ENCODE measurements at places on chromosomes 5 and 9. TPM values are rescaled to one million over a fixed set of nuclear protein-coding genes. Genes with fewer than 3 reads are reported as not detected.

DNA sequence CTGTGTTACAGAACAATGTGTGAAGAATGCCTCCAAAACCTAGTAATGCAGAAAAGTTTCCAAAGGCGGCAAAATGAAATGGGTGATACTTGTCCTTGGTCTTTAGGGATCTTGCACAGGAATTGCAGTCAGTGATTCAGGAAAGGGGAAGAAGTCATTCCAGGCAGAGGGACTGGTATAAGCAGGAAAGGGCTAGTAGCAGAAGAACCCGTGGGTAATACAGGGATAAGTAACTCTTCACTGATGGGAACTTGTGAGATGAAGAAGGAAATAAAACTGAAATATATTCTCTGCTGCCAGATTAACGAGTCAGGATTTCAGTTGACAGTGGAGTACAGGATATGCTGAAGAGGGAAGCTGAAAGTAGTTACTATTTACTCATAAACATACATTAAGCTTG lies 1.2 kb downstream of the SRFBP1 start:
- no peaks in the 10 kb centered on the region for H3K36me3 ChIP-seq
- peaks cover 1% of the 10 kb centered on the region for H3K27me3 ChIP-seq
- H3K4me1 ChIP-seq, result peaks cover 9% of the 10 kb centered on the region

DNA sequence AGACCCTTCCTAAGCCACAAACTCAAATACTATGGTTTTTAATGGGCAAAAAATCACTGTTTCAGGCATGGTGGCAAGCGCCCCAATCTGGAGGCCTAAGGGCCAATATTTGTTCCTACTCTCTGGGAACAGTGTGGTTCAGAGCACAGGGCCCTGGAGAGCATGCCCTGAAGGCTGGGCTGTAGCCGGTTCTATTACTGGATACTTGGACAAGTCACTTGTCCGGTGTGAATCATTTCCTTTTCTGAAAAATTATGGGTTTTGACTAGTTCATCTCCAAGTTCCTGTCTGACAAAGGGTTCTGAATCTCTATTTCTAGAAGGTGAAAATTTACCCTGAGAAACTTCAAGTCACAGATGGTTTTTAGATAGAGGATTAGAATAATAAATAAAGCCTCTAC lies 75.0 kb downstream of the OTULIN start:
- H3K27ac ChIP-seq, result no peak overlapping the region
- H3K4me3 ChIP-seq, result no peak overlapping the region
- H3K4me1 ChIP-seq, result no peaks in the 10 kb centered on the region
- H3K36me3 ChIP-seq, result peaks cover 27% of the 10 kb centered on the region
- H3K27me3 ChIP-seq, result no peaks in the 10 kb centered on the region
- DNase-seq, result no peak

- no peak overlapping the region for H3K27ac ChIP-seq
- no peaks in the 10 kb centered on the region for H3K36me3 ChIP-seq
- H3K4me1 ChIP-seq, result peaks cover 5% of the 10 kb centered on the region
- H3K4me3 ChIP-seq, result no peak overlapping the region
Measured at GRCh38 chr5:76801159-76801802, 17.5 kb upstream of the F2RL1 start.

- DNase-seq, result no peak
- peaks cover 6% of the 10 kb centered on the region for H3K4me1 ChIP-seq
- no peaks in the 10 kb centered on the region for H3K27me3 ChIP-seq
- peaks cover 86% of the 10 kb centered on the region for H3K36me3 ChIP-seq
- no peak overlapping the region for H3K27ac ChIP-seq
Measured at GRCh38 chr9:104836767-104837166, 72.8 kb downstream of the NIPSNAP3B start.

DNA sequence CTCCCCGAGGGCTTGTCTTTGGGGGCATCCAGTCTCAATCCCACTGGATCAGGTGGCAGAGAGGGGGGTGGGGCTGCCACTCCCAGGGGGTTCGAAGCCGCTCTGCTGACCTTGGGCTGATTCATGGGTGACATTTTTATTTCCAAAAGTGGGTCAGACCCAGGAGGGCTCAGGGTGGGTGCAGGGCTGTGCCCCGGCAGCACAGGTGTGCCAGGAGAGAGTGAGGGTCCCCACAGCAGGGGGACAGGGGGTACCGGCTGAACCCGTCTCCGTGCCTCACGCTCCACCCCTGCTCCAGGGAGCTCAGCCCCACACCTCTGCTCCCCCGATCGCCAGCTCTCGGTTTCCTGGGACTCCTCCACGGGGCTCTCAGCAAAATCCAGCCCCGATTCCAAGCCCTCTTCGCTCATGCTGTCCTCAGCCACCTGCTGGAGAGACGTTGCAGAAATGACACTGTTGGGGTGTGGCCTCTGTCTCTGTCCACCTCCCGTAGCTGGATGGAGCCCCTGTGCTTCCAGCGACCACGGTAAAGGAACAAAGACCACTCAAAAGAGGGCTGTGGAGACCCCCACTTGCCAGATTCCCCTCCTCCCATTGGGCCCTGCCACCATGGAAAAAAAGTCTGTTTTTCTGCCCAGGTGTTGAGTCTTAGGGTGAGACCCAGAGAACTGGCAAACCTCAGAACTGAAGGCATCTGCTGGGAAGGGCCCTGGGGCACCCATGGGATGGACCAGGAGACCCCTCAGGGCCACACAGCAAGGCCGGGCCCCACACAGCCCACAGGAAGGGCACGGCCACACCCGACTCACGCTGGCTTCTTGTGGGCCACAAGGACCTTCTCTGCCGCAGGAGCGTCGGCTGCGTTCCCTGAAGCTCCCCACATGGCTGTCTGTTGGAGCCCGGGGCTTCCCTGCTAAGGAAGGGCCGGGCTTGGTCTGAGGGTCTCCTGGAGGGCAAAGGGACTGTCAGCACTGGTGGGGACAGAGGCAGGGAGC lies 10.6 kb upstream of the QSOX2 start:
- H3K27ac ChIP-seq, result no peak overlapping the region
- H3K36me3 ChIP-seq, result no peaks in the 10 kb centered on the region
- H3K4me1 ChIP-seq, result no peaks in the 10 kb centered on the region
- H3K27me3 ChIP-seq, result peaks cover 59% of the 10 kb centered on the region
- H3K4me3 ChIP-seq, result no peak overlapping the region

DNA sequence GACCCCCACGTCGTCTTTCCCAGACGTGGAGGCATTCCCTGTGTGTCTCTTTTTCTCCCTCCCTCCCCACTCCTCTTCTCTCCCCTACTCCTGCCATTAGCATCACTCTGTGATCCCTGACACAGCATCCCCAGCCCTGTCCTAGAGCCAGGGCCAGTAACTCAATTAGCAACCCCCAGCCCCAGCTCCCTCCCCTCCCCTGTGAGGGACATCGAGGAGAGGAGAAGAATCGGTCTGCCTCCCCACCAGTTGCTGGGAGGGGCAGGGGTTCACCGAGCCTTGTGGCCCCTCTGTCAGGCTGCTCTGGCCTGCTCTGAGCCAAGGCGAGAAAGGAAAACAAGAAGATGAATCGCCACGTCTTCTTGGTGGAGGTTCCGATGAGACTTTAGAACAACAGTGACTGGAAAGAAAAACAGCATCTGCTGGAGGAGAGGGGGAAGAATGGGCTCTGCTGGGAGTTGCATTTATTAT lies 123.1 kb downstream of the PAPPA start:
- H3K36me3 ChIP-seq, result no peaks in the 10 kb centered on the region
- H3K27me3 ChIP-seq, result no peaks in the 10 kb centered on the region
- no peak overlapping the region for H3K4me3 ChIP-seq
- H3K4me1 ChIP-seq, result no peaks in the 10 kb centered on the region
- DNase-seq, result no peak

GRCh38 chr9:95620314-95620713 lies 103.5 kb upstream of the PTCH1 start:
- no peaks in the 10 kb centered on the region for H3K27me3 ChIP-seq
- H3K4me3 ChIP-seq, result no peak overlapping the region
- DNase-seq, result no peak
- H3K27ac ChIP-seq, result no peak overlapping the region

- H3K36me3 ChIP-seq, result no peaks in the 10 kb centered on the region
- no peaks in the 10 kb centered on the region for H3K4me1 ChIP-seq
- no peak overlapping the region for H3K4me3 ChIP-seq
- no peak for DNase-seq
- H3K27me3 ChIP-seq, result no peaks in the 10 kb centered on the region
- H3K27ac ChIP-seq, result no peak overlapping the region
Measured at GRCh38 chr5:168064933-168065622, 226.4 kb upstream of the WWC1 start.

- H3K27ac ChIP-seq, result no peak overlapping the region
- no peaks in the 10 kb centered on the region for H3K4me1 ChIP-seq
- H3K36me3 ChIP-seq, result no peaks in the 10 kb centered on the region
- no peak overlapping the region for H3K4me3 ChIP-seq
Measured at GRCh38 chr5:16345454-16345853, 120.1 kb downstream of the ZNF622 start.

The CBY3 gene
- total RNA-seq, result not detected

The INSL4 gene
- not detected for total RNA-seq

The DNAJC18 gene
- total RNA-seq, result 10.0 TPM

DNA sequence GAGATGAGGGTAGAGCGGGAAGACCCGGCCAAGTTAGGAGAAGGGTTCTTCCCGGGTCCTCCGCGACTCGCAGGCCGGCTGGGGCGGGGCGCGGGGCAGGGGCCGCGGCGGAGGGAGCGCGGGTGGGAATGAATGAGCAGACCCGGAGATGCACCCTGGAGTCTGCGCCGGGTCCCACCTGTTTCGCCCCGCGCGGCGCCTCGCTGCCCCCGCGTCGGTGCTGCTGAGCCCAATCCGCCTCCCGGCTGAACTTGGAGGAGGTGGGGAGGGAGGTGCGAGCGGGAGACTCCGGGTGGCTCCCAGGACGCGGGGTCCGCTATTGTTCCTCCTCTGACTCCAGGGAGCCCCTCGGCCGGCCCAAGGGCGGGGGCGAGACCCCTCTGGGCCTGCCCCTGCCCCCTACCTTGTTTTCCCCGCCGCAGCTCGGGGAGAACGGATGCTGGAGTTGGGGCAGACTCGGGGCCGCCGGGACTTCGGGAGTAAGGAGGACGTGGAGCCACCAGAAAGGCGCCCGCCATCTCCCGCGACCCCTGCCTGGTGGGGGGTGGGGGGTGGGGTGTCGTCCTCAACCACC lies 659 bp downstream of the RAI14 start:
- H3K27ac ChIP-seq, result peak overlapping the region; percentile 95
- peaks cover 26% of the 10 kb centered on the region for H3K4me1 ChIP-seq
- no peaks in the 10 kb centered on the region for H3K36me3 ChIP-seq

- H3K36me3 ChIP-seq, result no peaks in the 10 kb centered on the region
- no peak overlapping the region for H3K27ac ChIP-seq
- peaks cover 5% of the 10 kb centered on the region for H3K4me1 ChIP-seq
- H3K4me3 ChIP-seq, result no peak overlapping the region
Measured at GRCh38 chr9:134476272-134476941, 150.2 kb downstream of the RXRA start.

DNA sequence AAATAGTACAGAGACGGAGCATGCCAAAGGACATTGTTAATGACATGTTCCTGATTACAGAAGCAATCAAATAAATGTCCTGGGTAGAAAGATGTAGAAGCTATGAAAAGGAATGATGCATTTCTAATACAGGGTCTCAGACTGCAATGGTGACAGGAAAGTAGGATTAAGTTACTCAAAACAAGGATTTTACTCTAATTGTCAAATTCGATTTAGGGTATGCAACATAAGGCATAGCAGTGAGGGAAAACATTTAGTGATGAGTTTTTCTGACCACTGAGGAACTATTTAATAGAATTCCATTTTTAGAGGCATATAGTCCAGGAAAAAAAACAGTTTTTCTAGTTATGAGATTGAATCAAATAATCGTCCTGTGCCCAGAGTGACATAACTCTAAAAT lies 715.1 kb upstream of the ACO1 start:
- H3K36me3 ChIP-seq, result no peaks in the 10 kb centered on the region
- no peak for DNase-seq
- no peak overlapping the region for H3K27ac ChIP-seq
- H3K4me3 ChIP-seq, result no peak overlapping the region

DNA sequence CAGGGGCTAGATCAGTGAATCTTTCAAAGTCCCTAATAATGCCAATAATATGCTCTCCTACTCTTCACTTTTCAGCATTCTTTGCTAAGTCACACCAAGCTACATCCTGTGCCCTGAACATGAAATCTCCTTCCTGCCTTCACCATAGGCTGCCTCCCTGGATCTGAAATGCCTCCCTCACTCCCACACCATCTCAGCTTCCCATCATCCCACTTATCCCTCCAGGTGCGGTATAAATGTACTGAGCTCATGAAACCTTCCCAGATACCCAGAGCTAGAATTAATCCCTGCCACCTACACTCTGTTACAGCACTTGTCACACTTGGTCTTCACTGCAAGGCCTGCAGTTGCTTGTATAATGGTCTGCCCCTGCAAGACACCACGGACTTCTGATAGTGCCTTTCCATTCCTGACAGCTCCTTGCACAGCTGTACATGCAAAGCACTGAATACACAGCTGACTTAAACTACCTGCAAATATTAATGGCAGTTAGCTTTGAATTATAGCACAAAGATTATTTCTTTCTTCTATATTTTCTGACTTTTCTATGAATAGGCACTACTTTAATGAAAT lies 250.4 kb downstream of the EBF1 start:
- H3K27me3 ChIP-seq, result no peaks in the 10 kb centered on the region
- no peak overlapping the region for H3K4me3 ChIP-seq
- no peak overlapping the region for H3K27ac ChIP-seq
- H3K36me3 ChIP-seq, result no peaks in the 10 kb centered on the region

GRCh38 chr5:160507221-160507721 lies 85.6 kb downstream of the PTTG1 start:
- no peak overlapping the region for H3K27ac ChIP-seq
- H3K4me3 ChIP-seq, result no peak overlapping the region
- no peaks in the 10 kb centered on the region for H3K27me3 ChIP-seq
- DNase-seq, result no peak
- H3K36me3 ChIP-seq, result no peaks in the 10 kb centered on the region
- no peaks in the 10 kb centered on the region for H3K4me1 ChIP-seq

Measured in left lung (tissue), 14 donors.